Activated CD4-positive, alpha-beta T cell treated with anti-CD3 and anti-CD28 coated beads, Interleukin-2, amount 50 U/mL, for 48 hours (primary cell): ENCODE measurements at places on chromosomes 5 and 9.

GRCh38 chr5:168482361-168482760, 3.9 kb upstream of the RARS1 start:
- DNase-seq = no peak

- DNase-seq = no peak
These were observed 187.9 kb downstream of the FER start for GRCh38 chr5:108935611-108936010.

DNA sequence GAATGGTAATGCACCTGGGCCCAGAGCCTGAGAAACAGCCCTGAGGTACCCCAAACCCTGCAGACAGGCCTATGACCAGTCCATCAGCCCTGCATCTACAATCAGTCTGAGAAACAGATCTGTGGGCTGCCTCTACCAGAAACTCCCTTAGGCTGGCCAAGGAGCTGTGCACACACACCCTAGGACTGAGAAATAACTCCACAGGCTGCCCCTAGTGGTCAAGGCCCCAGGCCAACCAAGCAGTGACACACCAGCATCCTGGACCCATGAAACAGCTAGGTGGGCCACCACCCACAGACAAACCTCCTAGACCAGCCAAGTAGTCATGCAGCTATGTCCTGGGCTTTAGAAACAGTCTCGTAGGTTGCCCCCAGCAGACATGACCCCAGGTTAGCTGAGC, 253.6 kb upstream of the VLDLR start:
- no peak for DNase-seq

DNA sequence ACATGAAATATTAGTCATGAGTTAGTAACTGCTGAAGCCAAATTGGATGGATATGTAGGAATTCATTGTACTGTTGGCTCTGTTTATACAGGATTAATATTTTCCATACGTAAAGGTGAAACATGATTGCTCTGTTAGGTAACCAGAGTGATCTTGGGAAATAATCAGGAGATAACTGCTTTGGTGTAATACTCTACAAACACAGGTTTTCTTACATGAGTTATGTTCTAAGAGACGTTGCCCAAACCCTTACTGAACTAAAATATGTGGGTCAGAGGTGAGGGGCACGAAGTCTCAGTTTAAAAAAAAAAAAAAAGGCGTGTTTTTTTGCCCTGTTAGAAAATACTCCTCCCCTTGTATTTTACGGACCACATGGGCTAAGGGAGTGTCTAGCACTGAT, 7.8 kb downstream of the DNAJA1 start:
- no peak for DNase-seq

GRCh38 chr5:168072665-168073064, 218.8 kb upstream of the WWC1 start:
- no peak for DNase-seq

DNA sequence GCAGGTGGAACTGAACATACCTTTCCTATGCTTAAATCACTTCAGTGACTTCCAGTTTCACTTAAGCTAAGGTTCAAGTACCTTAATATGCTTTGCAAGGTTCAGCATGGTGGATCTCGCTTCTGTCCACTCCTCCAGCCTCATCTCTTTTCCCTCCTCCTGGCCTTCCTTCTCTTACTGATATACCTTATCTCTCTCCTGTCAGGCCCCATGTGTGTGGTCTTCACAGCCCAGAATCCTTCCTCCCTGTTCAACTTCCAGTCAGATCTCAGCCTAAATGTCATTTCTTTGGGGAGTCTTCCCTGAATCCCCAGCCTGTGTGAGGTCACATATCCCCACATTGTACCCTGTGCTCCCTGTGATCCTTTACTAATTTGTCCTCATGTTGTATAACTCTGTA, 87.7 kb downstream of the ANGPTL2 start:
- no peak for DNase-seq

DNA sequence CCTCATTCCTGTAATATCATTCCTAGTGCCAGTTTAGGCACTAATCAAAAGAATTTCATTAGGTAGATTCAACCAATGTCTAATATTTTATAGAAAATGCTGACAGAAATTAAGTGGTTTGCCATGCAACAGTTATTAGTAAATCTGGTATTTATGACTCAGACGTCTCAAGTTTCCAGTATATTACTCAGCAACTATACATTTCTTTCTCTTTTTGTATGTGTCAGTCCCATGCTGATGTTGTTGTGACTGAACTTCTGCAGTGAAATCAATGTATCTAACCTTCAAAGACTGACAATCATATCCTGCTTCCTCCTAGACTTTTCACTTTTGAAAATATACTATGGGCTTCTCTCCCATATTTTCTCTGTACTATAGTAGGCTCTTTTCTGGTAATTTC, 822.5 kb downstream of the NR2F1-AS1 start:
- DNase-seq = no peak

DNA sequence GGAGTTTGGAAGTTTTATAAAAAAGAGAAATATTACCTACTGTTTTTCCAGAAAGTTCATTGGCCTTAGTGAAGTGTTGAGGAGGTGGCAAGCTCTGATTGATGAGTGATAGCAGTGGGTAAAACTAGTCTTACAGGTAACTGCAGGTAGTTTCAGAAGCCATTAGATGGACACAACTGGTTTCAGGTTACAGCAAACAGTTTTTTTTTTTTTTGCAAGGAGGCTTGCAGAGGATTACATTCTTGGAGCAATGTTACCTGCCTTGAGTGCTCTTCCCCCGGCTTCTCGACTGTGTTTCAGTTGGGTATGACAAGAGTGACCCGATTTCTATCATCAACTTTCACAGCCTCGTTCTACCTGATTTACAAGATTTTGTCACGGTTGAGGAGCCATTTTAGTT, 333.4 kb downstream of the YTHDC2 start:
- DNase-seq = no peak

DNA sequence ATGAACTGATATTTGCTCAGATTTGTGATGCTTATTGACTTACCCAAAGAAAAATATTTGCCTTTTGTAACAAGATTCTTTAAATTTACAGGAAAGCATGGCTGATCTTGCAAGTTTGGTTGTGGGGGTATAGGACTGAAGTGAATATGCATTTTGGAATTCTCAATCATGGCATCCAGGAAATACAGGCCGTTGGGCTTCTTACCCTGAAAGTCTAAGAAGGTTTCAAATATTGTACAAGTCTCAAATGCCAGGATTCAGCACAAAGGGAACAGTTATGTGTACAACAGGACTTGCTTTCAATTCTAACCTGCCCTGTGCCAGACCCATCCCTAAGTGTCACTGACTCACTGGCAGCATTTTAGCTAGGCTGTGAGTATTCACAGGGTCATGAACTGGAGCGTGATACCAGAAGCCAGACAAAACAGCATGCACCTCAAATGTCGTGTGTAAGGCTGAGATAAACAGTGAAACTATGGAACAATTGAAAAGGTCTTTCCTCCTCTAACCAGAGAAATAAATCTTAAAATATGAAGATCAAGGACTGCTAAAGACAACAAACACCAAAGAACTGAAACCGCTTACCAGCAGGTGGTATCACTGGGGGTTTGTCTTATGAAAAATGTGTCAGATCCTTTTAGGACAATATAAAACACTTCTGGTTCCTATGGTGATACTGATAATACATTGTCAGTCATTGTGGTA, 168.6 kb upstream of the RGMB start:
- no peak for DNase-seq
